ENCODE measurements at places on chromosomes 2 and 18.

DNA sequence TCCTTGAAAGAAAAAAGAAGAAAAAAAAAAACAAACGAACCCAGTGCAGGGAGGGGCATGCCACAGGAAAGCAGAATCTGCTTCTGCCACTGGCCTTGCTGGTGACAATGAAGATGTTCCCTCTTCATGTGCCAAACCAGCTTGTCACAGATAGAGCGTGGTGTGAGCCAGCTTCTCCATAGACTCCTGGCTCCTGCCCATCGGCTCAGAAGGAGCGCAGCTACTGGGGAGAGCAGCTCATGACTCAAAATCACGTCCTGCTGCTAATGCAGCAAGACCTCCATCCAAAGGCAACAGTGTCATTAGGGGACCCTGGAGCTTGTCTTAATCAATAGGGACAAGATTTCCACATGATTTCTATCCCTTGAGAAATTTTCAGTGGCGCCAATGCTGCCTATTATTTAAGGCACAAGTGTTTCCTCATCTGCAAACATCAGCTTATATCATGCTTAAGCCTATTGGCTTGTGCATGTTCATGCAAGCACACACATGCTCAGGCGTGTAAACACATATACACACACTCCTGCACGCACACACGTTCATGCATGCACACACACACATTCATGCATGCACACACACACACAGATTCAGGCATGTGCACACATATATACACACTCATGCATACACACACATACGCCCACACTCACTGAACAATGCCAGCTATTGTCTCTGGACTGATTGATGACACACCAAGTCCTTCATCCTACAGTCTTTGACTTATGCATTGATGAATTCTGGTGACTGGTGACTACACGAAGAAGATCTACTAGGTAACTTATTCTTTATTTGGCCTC, 682.0 kb upstream of the ID2 start:
- no peak for DNase-seq

- no peak for DNase-seq
Observed at GRCh38 chr18:62629031-62629430, 86.3 kb upstream of the PHLPP1 start.

- DNase-seq, result no peak
Observed at GRCh38 chr18:32674491-32674890, 98.3 kb downstream of the KLHL14 start.

DNA sequence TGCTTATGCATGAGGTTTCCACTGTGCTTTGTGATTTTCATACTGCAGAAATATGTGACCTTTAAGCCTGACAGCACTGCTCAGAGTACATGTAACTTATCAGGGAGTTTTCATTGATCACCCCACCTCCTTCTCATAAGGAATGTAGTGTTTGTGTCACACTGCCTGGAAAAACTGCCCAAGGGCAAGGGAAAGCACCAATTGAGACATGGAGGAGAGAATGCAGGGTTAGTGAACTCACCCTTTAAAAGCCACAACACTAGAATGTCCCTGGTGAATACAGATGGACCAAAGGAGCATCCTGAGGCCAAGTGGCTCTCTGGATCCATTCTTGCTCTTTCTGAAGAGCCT, 147.2 kb upstream of the SPATS2L start:
- no peak for DNase-seq

GRCh38 chr2:115624332-115624731, 1181.9 kb downstream of the DPP10 start:
- DNase-seq, result no peak

DNA sequence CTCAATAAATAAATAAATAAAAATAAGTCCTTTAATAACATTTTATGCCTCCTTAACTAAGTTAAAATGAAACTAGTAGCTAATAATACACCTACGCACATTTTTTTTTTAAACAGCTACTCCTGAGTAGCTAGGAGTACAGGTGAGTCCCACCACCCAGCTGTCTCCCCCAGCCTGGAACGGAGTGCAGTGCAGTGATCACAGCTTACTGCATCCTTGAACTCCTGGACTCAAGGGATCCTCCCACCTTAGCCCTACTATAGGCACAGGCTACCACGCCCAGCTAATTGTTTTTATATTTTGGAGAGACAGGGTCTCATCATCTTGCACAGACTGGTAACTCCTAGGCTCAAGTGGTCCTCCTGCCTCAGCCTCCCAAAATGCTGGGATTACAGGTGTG, 28.4 kb downstream of the YWHAQ start:
- DNase-seq, result no peak

- DNase-seq, result no peak
Observed at GRCh38 chr2:198639580-198639979, 818.2 kb downstream of the SATB2 start.

GRCh38 chr2:65349863-65350262, 82.5 kb downstream of the SPRED2 start:
- DNase-seq, result no peak

DNA sequence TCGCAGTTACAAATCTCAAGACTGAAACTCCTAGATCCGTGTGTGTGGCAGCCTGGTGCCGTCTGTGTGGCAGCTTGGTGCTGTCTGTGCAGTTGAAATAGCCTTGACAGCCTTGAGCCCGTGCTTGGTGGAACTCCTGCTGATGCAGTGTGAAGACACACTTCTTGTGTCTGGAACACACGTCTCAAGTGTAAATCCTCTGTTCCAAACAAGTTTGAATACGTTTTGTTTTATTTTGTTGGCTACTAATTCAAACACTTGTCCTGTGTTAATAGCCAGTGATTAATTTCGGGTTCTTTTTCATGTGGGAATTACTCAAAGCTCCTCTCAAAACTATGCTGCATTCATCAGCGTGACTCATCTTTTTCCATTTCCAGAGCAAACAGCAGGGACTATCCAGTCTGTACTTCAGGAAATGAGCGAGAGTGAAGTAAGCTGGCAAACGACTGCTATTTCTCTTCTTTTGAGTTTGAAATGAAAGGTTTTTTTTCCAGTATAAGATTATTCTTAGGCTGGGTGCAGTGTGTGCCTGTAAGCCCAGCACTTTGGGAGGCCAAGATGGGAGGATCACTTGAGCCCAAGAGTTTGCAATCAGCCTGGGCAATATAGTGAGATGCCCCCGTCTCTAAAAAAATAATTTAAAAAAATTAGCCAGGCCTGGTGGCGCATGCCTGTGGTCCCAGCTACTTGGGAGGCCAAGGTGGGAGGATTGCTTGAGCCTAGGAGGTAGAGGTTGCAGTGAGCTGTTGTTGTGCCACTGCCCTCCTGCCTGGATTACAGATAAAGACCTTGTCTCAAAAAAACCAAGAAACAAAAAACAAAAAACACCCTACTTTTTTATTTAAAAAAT, 152.9 kb downstream of the SPP2 start:
- DNase-seq, result peak; percentile 2

DNA sequence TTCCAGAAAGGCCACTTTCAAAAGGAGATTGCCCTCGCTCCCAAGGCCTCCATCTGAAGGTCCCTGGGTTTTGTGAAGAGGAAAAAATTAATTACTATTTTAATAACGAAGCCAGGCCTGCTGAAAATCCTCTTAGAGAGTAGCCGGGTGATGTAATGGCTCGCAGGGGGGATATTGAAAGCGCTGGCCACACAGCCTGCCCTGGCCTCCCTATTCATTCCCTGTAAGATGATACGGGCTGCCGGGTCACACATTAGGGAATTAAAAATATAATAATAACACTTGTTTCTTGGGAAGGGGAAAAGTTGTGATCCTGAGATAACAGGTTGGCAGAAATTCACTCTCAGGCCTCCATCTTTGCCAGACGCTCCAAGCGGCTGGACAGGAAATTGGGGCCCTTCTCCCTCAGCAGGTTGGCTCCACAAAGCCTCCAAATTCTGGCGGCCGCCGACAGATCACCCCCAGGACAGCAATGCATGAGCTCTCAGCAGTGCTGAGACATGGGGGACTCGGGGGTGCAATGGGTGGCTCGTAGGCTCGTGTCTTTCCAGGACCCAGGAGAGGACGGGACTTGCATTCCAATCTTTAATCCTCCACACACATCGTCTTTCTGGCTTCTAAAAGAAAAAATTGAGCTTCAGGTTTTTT, 299.9 kb upstream of the SALL3 start:
- DNase-seq, result no peak

- DNase-seq, result no peak
Observed at GRCh38 chr18:26568926-26569665, 20.7 kb upstream of the KCTD1 start.

GRCh38 chr2:156341452-156342253, 9.1 kb upstream of the NR4A2 start:
- DNase-seq, result peak; percentile 65

DNA sequence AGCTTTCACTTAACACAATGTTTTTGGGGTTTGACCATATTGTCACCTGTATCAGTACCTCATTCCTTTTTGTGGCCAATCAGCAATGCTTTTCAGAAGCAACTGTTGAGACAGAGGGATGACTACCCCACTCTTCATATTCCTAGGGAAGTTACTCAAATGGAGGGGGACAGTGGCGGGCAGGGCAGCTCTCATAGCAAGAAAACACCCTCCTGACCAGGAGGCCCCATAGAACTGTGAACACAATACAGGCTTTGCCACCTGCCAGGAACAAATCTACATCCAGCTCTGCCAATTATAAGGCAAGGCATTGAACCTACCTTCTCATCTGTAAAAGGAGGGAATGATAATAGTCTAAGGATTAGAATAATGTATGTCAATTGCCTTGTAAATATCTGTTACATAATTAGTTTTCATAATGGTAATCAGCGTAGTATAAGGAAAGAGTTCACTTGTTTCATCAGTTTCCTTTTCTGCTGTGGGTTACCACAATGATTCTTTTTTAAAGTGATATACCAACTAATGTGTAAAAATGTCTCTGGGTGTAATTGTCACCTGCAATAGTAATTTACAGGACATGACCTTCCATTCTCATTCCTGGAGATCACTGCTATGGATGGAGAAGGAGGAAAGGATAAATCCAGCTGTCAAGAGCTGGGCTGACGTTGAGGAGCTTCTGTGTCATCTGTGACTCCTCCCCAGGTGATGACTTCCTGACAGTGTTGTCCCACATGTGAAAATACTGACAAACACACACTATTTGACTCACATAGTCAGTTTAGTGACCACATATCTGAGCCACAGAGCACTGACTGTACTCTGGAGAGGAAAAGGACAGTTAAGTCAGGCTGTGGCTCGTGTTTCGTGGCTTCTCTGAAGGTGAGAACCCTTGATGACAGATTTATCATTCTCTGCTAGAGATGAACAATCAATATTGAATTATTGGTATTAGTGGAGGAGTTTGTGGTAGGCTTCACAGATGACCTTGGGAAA, 13.5 kb downstream of the ALPK2 start:
- DNase-seq, result no peak

DNA sequence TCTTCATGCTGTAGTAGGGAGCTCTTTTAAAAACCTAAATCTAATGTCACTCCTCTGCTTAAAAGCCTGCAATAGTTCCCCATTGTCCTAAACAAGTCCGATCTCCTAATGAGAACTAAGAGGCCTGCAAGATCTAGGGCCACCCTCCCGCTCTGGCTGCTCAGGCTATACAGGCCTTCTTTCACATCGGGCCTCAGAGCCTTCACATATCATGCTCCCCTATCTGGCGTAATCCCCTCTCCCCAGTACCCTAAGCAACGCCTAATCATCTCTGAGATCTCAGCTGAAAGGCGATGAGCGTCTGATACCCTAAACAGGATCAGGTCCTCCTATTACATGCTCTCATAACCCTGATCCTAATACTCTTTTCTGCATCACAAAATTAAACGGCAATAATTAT, 1.9 kb downstream of the MAP4K3 start:
- no peak for DNase-seq

- DNase-seq, result no peak
Observed at GRCh38 chr18:48541026-48541746, 2.4 kb downstream of the CTIF start.

GRCh38 chr18:55869556-55870501, 281.8 kb upstream of the TCF4 start:
- no peak for DNase-seq

DNA sequence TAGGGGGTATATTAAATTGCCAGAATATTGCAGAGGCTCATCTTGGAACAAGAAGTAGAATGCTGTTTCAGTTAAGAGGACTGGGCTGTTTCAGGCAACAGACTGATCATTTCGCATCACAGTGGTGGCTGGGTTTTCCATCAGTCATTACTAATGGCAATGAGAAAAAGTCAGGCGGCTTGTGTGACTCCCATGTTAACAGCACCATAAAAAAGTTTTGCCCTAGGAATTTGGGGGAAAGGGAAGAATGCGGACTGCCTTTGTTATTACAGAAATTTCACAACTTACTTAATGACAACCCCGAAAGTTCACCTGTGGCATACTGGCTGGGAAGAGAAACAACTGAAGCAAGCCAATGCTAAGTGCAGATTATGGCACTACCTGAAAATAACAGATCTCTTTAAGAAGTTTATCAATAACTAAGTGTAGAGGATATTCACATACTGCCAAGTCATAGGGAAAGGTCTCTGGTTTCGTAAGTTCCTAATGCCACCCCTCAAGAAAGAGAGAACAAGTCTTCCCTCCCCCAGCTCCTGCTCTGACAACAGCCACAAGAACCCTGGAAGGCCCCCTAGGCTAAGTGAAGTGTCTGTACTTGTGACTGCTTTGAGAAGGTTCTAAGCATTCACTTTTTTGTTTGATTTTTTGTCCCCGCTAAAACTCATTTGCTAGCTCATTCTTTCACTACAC, 40.5 kb upstream of the AP1S3 start:
- no peak for DNase-seq

DNA sequence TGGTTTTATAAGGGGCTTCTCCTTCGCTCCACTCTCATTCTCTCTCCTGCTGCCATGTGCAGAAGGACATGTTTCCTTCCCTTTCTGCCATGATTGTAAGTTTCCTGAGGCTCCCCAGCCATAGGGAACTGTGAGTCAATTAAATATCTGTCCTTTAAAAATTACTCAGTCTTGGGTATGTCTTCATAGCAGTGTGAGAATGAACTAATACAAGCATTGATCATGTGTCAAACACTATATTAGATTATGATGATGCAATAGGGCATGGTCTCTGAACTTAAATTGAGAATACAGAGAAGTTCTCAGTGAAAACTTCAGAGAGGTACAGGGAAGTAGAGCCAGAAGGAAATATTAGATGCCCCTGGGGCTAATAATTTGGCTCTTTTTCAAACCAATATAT, 5.9 kb upstream of the MAP4K3 start:
- no peak for DNase-seq

GRCh38 chr2:232322560-232323327, 55.8 kb upstream of the ALPP start:
- no peak for DNase-seq

DNA sequence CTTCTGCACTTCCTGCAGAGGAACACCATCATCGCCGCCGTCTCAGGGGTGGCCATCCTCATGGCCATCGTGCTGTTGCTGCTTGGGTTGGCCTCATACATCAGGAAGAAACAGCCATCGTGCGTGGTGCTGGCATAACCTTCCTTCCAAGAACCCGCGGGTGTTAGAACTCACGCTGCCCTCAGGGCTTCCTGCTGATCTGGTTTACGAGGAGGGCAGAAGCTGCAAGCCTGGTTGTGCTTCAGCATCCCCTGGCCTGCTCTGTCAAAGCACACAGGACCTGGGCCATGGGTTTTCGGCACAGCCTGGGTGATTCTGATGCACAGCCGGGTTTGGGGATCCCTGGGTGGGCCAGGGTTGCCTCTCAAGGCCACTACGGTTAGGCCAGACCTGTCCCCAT, 12.2 kb upstream of the ZAP70 start:
- no peak for DNase-seq

GRCh38 chr18:35571138-35571537, 10.4 kb upstream of the GALNT1 start:
- DNase-seq, result no peak

Data from T47D (cell line).